Mucosa of descending colon (tissue), 3 donors: ENCODE measurements at places on chromosomes 3 and 15. TPM values are rescaled to one million over a fixed set of nuclear protein-coding genes. Genes with fewer than 3 reads are reported as not detected.

Gene BUB1B
- 5.0 TPM for total RNA-seq

DNA sequence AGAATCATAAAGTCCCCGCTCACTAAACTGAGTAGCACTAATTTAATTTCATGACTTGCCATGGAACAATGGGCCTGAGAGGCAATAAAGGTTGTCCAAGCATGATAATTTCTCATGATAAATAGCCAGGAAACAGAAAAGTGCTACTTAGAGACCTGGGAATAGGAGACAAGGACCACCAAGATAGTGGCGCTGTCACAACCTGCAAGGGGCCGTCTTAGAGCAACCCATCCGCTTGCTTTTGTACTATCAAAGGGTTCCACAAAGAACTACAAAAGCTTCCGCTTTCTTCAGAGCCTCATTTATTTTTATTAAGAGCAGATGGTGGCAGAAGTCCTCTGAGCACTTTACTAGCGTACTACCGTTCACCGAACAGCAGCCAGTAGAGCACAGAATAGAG lies 421.7 kb upstream of the GRM7 start:
- DNase-seq = no peak

DNA sequence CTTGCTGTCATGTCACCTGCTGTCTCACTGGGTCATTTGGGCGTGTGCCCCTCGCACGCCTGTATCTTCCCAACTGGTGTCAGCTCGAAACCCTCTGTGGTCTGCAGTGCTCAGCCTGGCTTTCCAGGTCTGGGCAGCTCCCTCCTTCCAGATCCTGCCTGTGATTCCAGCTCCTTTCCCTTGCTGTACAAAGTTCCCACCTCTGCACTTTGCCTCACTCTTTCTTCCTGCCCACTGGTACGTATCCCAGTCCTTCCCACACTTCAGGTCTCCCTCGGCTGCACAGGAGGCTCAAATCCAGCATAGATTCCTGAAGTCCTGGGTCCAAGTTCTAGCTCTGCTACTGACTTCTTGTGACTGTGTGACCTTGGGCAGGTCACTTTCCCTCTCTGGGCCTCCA lies 2.1 kb upstream of the PAQR5 start:
- DNase-seq = no peak

DNA sequence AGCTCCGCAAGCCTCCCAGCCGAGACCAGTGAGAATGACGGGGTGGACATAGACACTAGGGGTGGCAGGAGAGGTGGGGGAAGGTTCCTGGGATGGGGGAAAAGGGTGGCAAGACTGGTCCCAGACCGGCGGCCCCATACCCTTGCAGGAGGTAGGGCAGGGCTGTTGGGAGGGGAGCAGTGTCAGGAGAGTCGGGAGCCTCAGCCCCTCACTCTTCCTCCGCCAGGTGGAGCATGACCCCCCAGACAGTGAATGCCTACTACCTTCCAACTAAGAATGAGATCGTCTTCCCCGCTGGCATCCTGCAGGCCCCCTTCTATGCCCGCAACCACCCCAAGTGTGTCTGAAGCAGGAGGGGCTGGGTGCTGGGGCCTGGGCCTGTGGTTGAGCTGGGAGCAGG lies 8.7 kb upstream of the PSMD2 start:
- no peak for DNase-seq

Gene MYZAP
- 17.5 TPM for total RNA-seq

GRCh38 chr3:179969525-179969924 lies 67.2 kb downstream of the PEX5L start:
- DNase-seq = no peak

GRCh38 chr15:63736287-63736686 lies 97.5 kb downstream of the HERC1 start:
- DNase-seq = no peak

Gene OCA2
- 0.32 TPM for total RNA-seq

Gene PPP1R14D
- 154 TPM for total RNA-seq

GRCh38 chr15:71677352-71677751 lies 133.0 kb upstream of the NR2E3 start:
- no peak for DNase-seq

GRCh38 chr3:161576311-161576710 lies 79.7 kb downstream of the OTOL1 start:
- DNase-seq = no peak

- DNase-seq = no peak
Observed at GRCh38 chr15:88628018-88628654, 7.0 kb downstream of the AEN start.

Gene MNS1
- total RNA-seq = 1.7 TPM

GRCh38 chr15:83012076-83012426 lies 612 bp upstream of the C15orf40 start:
- no peak for DNase-seq

DNA sequence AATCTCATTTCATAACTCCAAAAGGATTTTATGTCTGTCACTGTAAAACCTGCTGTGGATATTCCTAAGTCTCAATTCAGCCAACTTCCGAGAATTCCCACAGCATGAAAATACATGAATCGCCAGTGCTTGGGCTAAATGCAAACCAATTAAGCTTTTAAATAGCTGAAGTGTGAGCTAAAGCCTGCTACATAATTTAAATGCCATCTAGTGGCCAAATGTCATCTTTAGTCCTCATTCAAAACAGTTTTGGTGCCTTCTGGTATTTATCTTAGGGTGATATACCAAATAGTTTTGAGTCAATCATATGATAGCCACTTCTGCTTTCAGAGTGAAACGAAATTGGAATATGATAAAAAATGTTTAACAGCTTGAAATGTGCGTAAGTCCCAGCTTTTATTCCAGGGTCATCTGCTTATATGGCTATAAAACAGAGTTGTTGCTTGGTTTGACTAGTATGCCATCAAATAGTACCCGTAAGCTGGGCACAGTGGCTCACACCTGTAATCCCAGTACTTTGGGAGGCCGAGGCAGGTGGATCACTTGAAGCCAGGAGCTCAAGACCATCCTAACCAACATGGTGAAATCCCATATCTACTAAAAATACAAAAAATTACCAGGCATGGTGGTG lies 41.8 kb upstream of the CCNL1 start:
- no peak for DNase-seq

GRCh38 chr3:133948131-133948810 lies 52.6 kb upstream of the RAB6B start:
- no peak for DNase-seq

Gene GNAT1
- total RNA-seq = not detected
